ENCODE measurements at places on chromosomes 7 and 10.

DNA sequence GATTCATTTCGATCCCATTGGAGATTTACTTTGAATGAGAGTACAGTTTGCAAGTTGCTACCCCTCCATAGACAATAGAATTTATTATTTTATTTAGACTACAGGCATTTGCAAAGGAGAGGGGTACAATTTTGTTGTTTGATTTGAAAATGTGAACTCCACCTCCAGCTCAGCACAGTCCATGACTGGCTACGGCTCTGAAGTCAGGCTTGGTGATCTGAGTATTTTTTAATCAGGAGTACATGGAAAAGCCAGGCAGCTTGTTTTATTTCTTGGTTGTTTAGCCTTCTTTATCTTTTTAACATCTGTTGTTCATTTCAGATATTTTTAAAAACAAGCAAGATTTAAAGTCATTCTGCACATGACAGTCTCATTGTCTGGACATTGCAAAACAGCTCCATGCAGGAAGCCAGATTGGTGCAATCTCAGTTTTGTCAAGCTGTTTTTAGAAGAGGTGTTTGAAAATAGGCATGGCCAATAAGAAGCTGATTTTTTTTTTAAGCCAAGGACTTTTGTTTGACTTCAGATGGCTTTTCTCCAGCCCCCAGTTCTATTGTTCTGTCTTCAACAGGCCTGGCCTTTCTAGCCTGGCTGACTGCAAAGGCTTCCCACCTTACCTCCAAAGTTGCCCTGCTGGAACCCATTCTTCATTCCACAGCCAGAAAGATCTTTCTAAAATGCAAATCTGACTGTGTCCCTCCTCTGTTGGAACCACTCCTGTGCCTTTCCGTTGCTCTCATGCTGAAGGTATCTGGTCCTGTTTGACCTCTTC, 12.2 kb downstream of the PLXDC2 start:
- no peak for DNase-seq

DNA sequence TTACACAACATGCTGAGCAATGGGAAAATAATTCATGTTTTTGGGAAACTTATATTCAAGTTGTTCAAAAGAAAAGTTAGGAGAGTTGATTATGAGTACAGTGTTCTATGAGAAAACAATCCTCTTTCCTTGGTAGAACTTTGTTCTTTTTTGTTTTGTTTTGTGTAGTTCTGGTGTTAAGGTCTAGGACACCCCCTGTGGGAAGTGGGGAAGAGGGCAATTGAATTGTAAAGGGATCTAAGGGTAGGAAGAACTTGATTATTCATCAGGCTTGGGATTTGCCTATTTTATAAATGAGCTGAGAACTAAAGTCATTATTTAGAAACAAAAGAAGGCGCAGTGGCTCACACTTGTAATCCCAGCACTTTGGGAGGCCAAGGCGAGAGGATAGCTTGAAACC, 25.9 kb upstream of the CDK13 start:
- no peak for DNase-seq

- DNase-seq: no peak
Measured at GRCh38 chr7:27808626-27809025, 68.7 kb downstream of the TAX1BP1 start.

- DNase-seq: no peak
Measured at GRCh38 chr7:86980223-86980622, 79.2 kb downstream of the ELAPOR2 start.

GRCh38 chr10:33731322-33731721, 396.9 kb upstream of the NRP1 start:
- no peak for DNase-seq

- DNase-seq: no peak
Measured at GRCh38 chr7:104976966-104977636, 36.9 kb upstream of the KMT2E start.

DNA sequence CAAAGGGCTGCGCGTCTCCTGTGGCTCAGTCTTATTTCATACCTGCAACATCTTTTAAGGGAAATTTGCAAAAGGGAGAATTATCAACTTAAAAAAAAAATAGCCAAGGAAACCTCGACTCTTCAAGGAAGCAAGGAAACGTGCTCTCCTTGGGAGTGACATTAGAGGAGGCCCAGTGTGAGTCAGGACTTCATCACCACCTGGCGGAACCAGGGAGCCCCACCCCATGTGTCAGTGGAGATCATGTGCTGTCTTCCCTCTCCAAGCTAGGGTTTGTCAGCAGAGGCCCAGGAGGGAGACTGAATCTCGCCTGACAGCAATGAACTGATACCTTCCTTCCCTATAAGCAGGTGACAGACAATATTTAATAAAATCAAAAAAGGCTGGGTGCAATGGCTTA, 28.9 kb downstream of the POR start:
- DNase-seq: no peak

GRCh38 chr7:138958391-138958956, 22.7 kb downstream of the KIAA1549 start:
- DNase-seq: no peak

DNA sequence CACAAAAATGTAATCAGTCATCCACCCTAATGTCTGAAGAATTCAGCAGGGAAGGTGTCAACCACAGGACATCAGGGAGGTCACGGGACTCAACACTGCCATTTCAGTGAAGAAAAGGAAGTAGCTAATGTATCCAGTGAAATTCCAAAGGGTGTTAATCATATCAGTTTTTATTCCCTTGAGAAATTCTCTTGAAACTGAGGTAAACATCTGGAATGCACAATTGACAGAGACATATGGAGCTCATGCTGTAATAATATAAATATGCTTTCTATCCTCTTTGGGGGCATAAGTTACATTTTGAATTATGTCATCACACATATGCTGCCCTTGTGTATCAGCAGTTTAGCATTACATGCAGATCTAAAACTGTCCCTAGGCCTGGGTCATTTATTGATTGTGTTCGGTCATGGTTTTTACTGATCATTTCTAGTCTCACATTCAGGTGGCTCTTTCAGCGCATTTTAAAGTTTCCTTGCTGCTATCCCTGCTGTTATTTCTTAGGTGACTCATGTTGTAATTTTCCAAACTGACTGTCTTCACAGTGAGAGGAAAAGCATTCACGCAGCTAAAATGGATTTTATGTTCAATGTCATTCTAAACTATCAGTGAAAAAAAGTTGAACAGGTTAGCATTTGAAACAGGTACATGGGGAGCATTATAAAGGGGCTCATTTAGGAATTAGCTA, 273.9 kb downstream of the TSPAN12 start:
- no peak for DNase-seq

DNA sequence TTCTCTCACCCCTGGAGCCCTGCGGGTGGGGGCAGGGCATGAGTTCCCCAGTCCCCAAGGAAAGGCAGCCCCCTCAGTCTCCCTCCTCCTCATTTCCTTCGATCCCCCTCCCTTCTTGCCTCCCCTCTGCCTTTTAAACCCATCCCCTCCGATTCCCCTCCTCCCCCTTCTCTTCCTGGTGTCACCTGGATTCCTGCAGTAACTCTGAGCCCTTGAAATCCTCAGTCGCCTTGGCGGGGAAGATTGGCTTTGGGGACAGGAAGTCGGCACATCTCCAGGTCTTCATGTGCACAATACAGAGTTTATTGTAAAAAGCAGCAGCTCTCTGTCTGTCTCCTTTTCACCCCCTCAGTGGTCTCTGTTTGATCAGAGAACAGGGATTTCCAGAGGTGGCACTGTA, 1.3 kb upstream of the MUC12 start:
- DNase-seq: no peak

DNA sequence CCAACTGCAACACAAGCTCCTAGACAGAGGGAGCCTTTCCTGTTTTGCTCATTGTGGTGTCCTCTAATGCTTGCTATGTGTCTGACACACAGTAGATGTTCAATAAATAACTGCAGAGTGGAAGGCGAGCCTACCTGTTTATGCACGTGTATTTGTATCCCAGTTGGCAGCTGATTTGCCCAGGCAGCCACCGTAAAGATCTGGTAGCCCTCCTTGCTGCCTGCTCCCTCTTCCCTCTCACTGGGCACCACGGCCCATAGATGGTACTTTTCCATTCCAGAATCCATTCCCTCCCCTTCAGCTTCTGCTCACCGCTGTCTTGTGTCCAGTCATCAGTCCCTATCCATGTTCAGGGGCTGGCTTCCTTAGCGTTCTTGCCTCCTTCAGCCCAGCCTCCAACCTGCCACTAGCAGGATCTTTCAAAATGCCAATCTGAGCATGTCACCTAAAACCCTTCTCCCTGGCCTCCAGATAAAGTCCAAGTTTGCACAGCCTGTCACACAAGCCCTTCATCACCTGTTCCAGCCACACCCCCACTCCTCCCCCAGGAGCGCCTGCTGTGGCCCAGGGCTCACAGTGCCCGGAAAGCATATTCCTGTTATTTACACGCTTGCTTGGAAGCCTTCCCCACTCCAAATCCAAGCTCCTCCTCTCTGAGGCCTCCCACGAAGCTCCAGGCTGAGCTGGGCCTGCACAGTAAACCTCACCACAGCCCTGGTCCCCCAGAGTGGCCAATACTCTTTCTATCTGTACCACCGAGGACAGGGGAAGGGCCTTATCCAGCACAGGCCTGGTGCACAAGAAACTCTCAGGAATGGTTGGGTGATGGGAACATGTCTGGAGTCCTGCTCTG, 21.0 kb downstream of the ZCCHC24 start:
- DNase-seq: no peak

DNA sequence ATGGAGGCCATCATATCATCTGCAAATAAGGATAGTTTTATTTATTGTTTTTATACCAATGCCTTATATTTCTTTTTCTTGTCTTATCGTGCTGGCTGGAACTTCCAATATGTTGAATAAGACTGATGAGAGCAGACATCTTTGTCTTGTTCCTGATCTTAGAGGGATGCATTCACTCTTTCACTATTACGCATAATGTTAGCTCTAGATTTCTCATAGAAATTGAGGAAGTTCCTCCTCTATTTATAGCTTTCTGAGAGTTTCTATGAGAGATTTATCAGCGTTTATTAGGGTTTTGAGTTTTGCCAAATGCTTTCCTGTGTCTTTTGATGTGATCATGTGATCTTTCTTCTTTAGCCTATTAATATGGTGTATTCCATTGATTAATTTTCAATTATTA, 49.3 kb downstream of the COL28A1 start:
- DNase-seq: no peak

DNA sequence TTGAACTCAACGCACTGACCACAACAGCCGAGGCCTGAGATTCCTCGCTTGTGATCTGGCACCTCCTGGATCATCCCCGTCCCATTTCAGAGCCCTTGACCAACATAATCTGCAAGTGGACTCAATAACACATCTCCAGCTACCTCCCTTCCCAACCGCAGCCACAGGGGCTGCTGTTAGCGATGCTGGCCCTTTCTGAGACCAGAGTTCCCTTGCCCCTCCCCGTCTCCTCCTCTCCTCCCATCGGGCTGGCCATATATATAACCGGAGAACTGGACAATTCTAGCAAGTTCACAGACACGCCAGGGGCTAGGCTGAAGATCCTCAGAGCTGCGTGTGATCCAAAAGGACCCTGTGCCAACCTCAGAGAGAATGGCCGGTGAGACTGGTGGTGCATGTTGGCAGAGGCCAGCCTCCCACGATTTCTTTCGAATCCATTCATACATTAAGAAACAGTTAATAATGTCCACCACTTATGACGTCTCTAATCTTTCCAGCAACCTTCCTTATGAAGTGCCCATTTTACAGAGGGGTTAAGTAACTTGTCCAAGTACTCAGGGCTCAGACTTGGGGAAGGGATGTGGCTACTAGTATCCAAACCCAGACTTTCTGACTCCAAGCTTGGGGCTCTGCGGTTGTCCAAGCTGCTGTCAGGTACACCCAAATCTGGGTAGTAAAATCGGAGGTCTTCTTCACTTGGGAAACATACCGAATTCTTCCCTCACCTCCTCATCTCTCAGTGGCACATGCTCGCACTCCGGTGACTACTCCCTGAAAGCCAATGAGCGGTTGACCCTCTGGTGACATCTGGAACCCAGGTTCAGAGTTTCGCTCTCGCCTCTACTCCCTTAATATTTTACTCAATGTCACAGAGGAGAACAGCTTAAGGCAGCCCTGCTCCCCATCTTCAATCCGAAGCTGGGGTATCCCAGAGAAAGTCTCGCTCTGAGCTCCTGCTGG, 11.2 kb upstream of the FEZF1 start:
- no peak for DNase-seq

DNA sequence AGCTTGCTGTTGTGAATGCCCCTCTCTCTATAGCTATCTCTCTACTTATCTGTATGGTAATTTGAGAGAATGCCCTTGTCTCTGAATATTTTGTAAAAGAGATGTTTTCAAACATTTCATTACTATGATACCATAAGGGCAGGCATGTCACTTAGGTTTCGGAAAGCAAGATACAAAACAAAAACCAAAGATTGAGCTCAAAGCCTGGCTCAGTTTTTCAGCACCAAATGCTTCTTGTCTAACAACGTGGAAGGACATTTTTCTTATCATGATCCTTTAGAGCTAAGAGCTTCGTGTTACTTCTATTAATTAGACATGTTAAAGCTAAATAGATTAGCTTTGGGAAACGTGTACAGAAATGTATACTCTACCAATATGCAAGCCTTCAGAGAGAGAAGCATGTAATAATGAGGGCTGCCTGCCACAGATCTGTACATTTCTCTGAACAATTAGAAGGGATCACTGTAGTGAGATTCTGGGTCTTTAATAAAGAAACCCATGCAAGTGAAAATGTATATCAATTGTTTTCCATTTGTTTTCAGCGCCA, 148.9 kb downstream of the ARID5B start:
- DNase-seq: no peak

- no peak for DNase-seq
Measured at GRCh38 chr10:112906945-112907344, 43.1 kb upstream of the TCF7L2 start.

DNA sequence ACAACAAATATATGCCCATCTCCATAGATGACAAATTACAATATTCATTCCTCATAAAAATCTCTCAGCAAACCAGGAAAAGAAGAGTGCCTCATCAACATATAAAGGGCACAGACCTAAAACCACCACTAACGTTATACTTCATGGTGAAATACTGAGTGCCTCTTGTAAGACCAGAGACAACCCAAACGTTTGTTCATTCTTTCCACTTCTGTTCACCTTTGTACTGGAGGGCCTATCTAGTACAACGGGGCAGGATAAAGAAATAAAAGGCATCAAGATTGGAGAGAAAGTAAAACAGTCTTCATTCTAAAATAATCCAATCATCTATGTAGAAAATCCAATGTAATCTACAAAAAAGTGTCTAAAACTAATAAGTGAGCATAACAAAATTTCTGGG, 79.1 kb downstream of the LARP4B start:
- no peak for DNase-seq

GRCh38 chr7:137313201-137313600, 30.3 kb downstream of the PTN start:
- no peak for DNase-seq

DNA sequence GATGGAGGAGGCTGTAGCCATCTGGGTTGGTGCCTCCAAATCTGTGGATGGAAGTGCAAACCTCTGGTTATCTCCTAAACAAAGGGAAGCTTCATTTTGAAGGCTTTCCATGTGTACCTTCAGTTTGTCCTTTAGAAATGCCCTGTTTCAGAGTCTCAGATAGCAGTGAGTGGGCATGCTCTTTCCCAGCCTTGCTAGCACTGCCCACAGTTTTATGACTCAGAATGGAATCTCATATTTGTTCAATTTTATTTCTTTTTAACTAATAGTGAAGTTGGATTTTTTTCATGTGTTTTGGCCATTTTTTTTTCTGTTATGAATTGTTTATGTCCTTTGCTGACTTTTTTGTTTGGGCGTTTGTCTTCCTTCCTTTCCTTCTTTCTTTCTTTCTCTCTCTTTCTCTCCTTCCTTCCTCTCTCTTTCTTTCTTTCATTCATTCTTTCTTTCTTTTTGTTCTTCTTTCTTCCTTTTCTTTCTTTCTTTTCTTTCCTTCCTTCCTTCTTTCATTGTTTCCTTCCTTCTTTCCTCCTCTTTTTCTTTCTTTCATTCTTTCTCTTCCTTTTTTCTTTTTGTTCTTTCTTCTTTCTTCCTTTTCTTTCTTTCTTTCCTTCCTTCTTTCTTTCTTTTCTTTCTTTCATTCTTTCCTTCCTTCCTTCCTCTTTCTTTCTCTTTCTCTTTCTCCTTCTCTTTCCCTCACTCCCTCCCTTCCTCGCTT, 25.6 kb downstream of the PRF1 start:
- DNase-seq: no peak
